Midbrain (tissue), 1 donor: ENCODE measurements at places on chromosomes 1 and 21.

DNA sequence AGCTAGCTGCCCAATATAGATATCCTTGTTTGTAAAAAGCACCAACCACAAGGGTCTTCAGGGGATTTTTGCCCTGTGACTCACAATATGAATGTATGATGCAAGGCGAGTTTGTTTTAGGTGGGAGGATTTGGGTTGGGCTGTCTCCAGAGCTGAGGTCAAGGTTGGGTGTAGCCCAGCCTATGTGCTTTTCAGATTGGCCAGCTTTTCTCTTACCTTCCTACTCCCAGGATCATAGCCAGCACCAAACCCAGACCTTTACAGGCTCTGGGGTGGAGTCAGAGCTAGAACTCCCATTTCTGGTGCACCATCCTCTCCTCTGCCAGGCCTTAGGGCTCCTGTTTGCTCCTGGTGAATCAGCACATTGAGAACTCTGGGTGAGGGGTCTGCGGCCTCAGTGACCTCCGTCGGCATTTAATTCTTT is 55.6 kb upstream of the GCLM start:
- no peak for DNase-seq

GRCh38 chr1:55143684-55144083 is 71.5 kb downstream of the USP24 start:
- DNase-seq: no peak

DNA sequence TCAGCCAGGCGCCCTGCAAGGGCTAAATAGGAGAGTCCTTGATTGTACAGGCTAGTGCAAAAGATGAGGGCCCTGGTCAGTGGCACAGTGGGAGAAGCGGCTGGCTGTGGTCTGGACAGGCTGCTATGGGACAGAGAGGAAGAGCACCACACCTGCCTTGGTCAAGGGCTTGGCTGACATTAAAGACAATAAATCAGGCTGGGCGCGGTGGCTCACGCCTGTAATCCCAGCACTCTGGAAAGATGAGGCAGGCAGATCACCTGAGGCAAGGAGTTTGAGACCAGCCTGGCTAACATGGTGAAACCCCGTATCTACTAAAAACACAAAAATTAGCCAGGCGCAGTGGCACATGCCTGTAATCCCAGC is 62.9 kb downstream of the NID1 start:
- no peak for DNase-seq

GRCh38 chr1:211606914-211607753 is 28.2 kb upstream of the SLC30A1 start:
- peak; percentile 16 for DNase-seq

- no peak for DNase-seq
Observed at GRCh38 chr1:95793893-95794292, 559.9 kb downstream of the RWDD3 start.
